ENCODE measurements at places on chromosomes 3 and 15. TPM values are rescaled to one million over a fixed set of nuclear protein-coding genes. Genes with fewer than 3 reads are reported as not detected.

The CCR8 gene
- not detected for total RNA-seq

The CNTN6 gene
- not detected for total RNA-seq

The FOXB1 gene
- total RNA-seq, result not detected

The RCN2 gene
- total RNA-seq, result 39.9 TPM

Measured in right atrium auricular region (tissue), 2 donors.